Renal cortex interstitium (tissue), 15 donors: ENCODE measurements at places on chromosomes 7 and 10. TPM values are rescaled to one million over a fixed set of nuclear protein-coding genes. Genes with fewer than 3 reads are reported as not detected.

DNA sequence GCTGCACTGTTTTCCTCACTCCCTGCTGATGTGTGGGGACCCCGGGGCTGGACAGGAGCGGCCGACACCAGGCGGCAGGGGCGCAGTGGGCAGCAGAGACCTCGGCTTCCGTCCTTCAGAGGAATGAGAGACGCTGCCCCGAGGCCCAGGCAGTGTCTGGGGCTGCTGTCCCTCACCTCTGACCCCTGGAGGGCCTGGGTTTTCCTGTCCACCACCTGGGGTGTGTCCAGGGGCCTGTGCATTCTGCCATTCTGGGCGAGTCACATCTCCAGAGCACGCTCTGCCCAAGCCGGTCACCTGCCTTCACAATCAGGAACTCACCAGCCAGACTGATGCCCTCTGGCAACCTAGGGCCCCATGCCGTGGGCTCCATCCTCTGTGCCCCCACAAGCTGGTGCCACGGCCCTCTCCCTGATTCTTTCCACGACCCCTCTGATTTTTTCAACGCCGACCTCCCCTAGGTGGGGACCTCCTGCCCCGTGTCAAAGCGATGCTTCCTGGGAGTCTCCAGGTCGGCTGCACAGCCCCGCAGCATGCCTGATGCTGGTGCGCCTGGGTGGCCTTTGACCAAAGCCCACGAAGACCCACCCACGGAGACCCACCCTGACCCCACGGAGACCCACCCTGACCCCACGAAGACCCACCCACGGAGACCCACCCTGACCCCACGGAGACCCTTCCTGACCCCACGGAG lies 53.7 kb upstream of the CFAP46 start:
- no peak for DNase-seq

GRCh38 chr7:99489235-99489634 lies 10.8 kb downstream of the ZNF394 start:
- no peak for DNase-seq

GRCh38 chr10:63456437-63457210 lies 9.2 kb downstream of the JMJD1C start:
- no peak for DNase-seq

DNA sequence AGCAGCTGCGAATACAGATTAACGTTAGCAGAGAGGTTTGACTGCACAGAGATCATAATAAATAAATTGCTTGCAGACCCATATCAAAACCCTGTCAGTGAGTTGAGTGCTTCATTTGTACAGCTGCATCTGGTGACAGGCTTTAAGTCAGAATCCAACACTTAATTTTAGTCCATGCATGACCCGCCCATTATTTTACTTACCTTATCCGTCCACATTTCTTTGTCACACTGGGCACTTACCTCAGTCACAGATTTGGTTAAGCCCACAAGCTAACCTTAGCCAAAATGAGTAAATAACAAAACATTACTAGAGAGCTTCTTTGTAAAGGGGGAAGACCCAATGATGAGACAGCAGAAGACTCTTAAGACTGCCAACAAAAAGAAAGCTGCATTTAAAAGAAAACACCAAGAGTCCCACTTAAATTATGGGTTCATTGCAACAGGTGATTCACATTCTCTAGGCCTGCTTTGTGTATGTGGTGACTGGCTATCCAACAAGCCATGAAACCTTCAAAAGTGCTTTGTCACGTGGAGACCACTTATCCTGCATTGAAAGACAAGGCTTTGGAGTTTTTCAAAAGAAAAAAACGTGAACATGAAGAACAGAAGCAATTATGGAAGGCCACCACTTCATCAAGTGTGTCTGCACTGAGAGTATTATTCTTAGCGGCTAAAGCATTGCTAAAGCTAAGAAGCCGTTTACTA lies 32.2 kb downstream of the PHTF2 start:
- DNase-seq = no peak

- DNase-seq = no peak
Observed at GRCh38 chr10:5547931-5548660, 23.3 kb downstream of the CALML3 start.

DNA sequence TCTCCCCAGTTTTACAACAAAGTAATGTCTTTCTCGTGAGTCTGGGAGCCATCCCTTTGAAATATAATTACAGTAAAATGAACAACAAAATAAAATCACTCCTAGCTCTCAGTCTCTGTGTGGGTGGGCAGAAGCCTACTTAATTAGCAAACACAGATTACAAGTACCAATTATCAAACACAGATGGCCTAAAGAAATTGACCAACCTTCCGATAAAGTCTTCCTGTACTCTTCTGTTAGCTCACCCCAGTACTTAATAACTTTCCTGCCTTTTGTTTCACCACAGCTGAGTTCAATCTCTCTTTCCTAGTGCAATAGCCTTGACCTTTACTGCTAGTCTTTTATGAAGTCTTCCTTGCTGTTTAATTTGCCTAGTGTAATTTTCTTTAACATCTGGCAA lies 719.2 kb upstream of the MBL2 start:
- no peak for DNase-seq

- no peak for DNase-seq
Observed at GRCh38 chr10:70475661-70476060, 2.9 kb upstream of the PALD1 start.

DNA sequence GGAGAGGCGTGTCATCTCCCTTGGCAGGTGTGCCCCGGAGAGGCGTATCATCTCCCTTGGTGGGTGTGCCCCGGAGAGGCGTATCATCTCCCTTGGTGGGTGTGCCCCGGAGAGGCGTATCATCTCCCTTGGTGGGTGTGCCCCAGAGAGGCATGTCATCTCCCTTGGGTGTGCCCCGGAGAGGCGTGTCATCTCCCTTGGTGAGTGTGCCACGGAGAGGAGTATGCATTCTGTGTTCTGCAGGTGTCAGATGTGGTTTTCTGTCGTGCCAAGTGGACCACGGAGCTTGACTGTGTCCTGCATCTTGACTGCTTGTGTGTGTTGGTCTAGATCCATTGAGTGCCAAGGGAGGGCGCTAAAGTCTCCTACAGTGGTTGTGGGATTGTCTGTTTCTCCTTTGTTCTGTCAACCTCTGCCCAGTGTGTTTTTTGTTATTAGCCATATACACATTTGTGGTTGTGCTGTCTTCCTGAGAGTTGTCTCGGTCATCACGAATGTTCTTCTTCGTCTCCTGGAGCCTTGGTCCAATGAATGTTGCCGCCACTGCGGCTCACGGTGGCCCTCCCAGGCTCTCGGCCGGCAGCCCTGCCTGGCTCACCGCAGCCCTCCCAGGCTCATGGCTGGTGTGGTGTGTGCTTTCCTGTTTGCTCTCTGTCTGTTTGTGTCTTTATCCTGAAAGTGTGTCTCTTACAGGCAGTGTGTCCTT lies 96.8 kb downstream of the INPP5A start:
- DNase-seq = no peak

Gene APBB1IP
- polyA plus RNA-seq = 0.94 TPM

Gene AOC1
- polyA plus RNA-seq = 44.4 TPM

Gene MEPCE
- 50.6 TPM for polyA plus RNA-seq
